ENCODE measurements at places on chromosomes 2 and 18.

DNA sequence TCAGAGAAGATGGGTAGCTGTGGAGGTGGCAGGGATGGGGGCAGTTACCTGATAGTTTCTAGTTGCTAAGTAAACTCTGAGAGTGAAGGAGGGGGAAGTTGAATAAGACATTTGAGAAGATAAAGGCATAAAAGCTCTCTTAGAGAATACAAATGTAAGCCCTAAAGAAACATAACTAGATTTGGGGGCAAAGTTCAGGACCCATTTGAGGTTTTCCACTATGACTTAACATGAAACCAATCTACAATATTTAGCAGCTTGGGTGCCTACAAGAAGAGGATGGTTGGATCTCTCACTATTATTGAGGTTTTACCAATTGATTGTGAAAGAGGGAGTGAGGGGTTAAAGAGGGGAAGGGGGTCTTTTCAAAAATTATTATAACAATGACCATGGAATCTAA, 34.4 kb upstream of the LYPD6 start:
- DNase-seq: no peak

DNA sequence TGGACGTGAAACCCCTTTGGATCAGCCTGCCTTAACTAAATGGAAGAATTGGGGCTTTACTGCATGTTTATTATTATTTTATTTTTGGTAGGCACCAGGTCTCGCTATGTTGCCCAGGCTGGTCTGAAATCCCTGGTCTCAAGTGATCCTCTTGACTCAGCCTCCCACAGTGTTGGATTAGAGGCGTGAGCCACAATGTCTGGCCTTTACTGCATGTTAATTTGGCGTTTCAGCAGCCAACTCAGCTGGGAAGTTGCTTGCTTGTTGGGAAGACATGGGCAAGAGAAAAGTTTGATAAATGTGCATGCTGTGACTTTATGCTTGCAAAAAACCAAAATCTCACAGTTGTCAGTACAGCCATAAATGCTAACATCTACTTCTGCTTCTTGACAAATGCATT, 105.1 kb downstream of the FMNL2 start:
- no peak for DNase-seq

DNA sequence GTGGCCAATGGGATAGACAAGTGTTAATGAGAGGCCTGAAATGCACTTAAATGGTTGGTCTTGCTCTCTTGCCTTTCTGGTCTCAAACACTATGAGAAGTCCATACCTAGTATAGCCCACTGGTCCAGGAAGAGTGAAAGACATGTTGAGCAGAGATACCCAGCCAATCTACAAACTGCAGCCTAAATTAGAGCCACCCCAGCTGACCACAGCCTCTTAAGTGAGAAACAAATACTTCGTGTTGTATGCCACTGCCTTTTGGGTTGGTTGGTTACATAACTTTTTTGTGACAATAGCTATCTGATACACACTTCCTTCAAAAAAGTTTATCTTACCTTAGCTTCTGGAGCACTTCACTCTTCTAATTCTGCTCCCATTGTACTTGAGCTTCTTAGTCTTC, 8.8 kb upstream of the EXOC6B start:
- no peak for DNase-seq

DNA sequence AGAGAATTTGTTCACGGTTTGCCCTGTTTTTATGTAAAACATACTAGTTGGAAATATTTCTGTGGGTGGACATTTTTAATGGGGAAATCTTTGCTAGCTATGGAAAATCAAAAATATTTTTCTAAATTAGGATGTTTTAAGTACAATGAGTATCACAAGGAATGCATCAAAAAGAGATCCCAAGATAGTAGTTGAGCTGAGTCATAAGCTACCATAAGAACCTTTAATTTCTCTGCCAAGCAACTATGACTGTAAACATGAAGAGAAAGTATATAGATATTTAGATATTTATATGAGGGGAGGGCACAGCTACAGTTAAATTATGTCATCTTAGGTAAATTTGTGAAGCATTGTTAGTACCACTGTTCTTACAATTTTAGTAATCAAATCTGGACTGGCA, 646.2 kb downstream of the XIRP2 start:
- DNase-seq: no peak

GRCh38 chr2:69166465-69166811, 153.5 kb downstream of the ANTXR1 start:
- no peak for DNase-seq

GRCh38 chr2:209380293-209380692, 43.6 kb upstream of the MAP2 start:
- DNase-seq: peak; percentile 15

DNA sequence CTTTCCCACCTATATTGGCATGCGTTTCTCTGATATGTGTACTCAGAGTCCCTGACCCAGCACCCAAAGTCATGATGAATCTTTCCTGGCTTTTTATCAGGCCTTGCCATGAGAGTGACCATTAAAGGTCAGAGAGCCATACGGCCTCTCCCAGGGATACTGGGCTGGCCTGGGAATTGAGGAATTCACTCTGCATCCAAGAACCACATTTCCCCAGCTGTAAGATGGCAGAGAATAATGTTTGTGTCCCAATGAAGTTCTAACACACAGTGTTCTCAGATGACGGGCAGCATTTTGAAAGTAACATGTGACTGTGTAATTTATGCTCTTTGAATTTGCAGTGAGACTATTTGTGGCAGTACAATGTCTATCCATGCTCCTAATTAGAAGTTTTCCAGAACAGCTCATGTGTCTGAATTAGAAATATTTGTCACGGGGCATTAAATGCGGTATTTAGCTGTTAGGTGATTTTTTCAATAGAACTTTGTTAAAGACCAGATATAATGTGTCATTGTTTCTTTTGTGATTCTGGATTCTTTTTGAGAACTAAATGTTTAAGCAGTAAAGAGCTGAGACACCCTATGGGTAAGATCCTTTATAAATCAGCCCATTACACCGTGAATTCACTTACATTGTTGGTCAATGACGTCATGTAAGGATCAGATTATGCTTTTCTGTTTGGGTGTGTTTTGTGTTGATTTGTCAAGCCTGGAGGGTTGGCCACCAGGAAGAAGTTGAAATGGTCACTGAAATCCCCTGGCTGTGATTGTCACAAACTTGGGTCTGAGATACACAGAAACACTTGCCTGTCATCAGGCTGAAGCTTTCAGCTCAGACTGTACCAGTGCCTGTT, 7.3 kb upstream of the SLC3A1 start:
- no peak for DNase-seq

- DNase-seq: peak; percentile 32
These were observed 9.6 kb downstream of the MARCHF4 start for GRCh38 chr2:216362730-216363129.

GRCh38 chr18:47931718-47932103, 1.3 kb upstream of the SMAD2 start:
- no peak for DNase-seq

DNA sequence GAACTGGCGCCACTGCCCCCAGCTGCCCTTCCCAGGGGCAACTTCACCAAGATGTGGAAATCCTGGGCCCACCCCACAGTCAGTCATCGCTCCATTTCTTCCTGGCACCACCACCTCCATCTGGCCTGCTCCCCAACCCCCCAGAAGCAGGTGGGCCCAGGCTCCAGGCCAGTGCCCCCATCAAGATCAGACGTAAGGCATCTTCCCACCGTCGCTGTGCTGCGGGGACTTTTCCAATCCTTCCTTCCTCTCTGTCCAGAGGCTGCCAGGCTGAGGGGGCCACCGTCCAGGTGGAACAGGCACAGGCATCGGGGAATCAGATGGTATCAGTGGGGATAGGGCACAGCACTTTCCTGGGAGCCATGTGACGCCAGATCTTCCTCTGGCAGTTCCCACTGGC, 8.1 kb downstream of the PRLH start:
- DNase-seq: no peak

DNA sequence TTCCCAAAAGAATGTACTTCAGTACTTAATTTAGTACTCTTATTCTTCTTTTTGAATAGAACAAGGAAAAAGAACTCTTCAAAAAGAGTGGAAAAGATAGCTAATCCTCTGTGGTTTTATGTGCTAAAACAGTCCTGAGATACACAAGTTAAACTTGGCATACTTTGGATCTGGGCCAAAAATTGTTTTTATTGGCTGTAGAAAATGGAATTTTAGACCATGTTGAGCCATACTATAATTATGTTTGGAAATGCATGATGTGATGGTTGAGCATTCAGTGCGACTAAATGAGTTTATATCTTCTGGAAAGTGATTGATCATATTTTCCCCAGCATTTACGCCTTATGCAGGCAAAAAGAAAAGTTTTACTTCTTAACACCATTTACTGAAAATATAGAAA, 18.0 kb upstream of the PDE1A start:
- DNase-seq: no peak

GRCh38 chr2:119699016-119699606, 20.1 kb downstream of the TMEM177 start:
- no peak for DNase-seq

DNA sequence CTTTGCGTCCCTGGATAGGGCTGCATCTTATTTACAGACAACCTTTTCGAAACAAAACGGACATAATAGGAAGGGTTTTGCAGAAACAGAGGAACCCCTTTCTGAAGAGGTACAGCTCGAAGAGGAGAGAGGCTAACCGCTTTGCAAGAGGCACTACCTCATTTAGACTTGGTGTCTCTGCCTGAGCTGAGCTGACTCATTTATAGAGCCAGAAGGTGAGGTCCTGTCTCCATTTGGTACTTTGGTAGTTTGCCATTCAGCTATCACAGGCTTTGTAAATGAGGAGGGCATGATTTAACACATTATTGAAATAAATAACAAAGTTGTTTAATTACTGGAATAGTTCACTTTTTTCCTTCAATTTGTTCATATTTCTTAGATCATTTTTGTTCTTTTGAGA, 2.2 kb upstream of the NXPH2 start:
- no peak for DNase-seq

DNA sequence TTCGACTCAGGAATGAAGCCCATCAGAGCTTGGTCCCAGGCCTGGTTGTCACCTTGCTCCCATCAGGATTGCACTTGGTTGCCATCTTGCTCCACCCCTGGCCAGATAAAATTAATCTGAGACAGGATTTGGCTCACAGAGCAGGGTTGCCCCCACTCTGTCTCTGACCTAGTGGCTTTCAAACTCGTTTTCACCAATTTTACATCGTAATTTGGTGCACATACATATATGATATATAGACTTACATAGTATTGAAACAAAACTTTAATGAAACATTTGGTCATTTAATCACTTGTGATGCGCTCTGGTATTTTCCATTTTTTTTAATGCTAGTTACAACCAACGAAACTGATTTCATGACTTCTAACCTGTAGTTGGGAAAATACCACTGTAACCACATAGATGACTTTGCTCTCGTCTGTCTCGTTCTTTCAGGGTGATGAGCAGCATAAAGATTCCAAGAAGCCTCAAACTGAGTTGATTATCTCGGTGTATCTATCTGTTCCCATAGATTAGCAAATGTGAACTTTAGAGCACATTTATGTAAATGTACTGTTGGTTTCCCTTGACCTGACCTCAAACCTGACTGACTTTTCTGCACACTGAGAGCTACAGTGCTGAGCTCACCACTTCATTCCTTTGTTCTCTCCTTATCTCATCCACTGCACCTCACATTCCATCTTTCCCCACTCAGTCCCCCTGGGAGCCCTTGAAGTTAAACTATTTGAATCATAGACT, 30.5 kb upstream of the PLB1 start:
- DNase-seq: no peak

DNA sequence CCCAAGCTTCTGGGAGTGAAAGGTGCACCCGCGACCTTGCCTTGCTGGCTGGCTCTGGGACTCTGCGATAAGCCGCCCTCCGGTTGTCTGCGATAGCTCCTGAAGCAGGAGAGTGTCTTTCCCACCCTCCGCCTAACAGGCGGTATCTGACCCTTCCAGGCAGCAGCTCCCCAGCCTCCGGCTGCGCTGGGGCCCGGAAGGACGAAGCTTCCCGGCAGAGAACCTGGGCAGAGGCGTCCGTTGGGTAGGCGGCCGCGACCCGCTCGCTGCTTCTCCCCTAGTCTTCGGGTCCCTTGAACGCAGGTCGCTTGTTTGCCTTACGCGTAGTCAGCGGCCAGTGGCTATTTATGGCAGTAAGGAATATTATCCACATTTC, 446 bp upstream of the RHBDD1 start:
- peak; percentile 77 for DNase-seq

DNA sequence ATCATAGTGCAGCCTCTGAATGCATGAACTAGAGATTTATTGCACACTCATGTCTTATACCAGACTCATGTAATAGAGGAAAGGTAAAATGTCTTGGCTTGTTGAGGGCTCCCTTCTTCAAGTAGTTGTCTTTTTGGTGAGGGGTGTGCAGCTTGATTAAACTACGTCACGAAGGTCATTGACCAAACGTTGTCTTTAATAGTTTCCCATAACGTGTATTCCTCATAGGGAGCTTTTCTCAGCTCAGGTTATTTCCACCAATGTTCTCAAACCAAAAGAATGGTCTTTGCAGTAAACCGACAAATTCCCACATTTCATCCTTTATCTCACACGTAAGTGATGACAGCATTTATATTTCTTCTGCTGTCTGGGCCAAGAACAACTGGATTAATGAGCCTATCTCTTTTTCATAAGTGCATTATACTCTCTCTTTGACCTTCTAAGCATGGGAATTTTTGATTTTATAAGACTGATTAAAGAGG, 547.7 kb upstream of the ZEB2 start:
- DNase-seq: no peak

DNA sequence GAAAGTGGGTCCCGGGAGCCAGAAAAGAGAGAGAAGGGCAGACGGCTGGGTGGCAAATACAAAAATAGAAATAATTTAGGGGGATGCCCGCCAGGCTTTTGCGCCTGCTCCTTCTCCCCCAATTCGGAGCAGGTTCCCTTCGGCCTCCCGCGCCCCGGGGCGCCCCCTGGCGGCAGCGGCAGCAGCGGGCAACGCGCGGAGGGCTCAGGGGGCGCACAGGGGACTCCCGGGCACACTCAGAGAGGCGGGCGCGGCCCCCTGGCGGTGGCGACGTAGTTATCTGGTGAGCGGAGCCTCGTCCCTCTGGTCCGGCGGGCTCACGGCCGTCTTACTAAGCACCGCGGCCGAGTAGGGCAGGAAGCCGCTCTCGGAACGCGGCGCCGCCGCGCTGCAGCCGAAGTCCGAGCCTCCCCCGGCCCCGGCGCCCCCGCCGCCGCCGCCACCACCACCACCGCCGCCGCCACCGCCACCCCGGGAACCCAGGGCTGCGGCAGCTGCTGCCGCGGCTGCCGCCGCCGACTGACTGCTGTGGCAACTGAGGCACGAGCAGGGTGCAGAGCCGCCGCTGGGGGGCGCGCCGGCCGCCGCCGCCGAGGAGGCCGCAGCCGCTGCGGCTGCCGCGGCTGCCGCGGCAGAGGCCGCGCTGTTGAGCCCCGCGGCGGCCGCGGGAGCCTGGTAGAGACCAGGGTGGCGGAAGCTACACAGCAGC, 3.8 kb downstream of the EVX2 start:
- DNase-seq: no peak

DNA sequence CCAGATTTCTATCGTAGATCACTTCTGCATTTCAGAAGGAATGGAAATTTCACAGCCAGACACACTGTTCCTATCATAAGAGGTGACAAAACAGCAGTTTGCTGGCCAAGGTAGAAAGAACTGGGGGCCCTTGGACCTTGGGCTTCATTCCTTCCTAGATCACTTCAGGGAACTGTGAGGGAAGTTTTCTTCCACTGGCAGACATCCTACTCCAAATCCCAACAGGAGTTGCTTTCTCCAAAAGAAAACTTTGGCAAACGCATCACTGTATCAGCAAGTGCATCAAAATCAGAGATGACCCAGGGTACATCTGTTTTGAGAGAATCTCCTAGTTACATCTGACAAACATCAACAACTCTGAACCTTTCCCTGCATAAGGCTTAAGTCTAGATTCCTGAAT, 348.4 kb upstream of the KLHL29 start:
- DNase-seq: no peak
